ENCODE measurements at places on chromosomes 7 and 10.

DNA sequence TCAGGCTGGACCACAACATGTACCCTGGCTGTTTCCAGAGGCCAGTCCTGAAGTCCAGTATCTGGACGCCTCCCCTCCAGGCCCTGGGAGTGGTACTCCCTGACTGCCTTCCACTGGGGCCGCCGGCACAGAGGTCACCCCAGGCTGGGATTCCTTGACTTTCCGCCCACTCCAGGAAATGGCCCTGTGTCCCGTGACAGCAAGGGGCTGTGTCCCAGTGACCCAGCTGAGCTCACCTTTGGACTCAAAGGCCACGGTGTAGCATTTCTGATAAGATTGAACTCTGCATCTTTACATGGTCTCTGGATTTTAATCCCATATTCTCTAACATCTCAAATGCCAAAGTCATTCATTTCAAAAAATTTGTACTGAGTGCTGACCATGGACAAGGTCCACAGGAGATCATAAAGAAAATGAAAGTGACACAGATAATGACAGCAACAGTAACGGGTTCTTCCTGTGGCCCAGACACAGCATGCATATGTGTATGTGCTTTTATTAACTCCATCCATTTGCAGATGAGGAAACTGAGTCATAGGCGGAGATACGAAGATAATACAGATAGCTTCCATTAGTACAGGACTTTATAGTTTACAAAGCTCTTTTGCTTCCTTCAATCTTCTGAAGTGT is 5.4 kb downstream of the ADAMTS14 start:
- no peak for DNase-seq

DNA sequence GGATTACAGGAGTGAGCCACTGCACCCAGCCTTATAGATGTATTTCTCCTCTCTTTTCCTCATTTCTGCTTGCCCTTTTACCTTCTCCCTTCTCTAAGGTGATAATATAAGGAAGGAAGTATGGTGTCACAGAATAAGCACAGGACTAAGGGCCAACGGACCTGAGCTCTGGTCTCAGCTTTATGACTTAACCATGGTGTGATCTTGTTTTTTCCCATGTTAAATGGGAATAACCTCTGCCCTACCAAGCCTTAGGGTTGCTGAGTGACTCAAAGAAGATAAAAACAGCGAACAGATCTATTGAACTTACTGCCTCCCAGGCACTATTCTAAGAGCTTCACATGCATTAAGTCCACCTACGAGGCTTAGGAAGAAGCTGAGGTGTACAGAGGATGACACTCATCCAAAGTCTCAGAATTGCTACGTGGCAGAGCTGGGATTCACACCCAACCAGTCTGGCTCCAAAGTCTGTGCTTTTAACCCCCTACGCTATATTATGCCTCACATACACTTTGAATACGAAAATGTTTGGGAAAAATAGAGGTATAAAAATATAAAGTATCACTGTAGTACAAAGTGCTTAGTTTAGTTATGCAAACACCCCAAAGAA is 5.6 kb downstream of the UROS start:
- DNase-seq: no peak

- DNase-seq: no peak
These were observed at the start of gene MUC12 for GRCh38 chr7:100969066-100969615. MUC12 (plus strand) TSS chr7:100969565; CDS start chr7:100969623, 58 bp downstream.

DNA sequence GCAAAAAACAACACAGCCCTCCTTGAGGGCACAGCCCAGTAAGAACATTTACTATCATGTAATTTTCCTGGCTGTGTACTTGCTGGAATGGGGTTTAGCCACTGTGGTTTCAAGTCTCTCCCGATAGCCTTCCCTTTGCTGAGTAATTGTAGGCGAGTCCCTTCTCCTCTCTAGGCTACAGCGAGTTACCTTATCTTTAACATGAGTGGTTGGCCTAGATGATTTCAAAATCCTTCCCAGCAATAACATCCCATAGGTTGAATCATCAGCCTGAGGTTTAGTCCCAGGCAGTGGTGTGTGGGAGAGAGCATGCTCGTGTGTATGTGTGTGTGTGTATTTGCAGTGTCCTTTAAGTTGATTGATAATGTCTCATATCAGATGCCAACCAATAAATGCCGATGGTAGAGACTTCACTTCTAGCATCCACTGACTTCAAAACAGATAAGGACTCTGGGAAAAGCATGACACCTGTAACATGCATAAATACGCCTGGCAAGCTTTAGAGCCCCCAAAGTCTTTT is 142.9 kb upstream of the ZMIZ1 start:
- DNase-seq: peak; percentile 95

DNA sequence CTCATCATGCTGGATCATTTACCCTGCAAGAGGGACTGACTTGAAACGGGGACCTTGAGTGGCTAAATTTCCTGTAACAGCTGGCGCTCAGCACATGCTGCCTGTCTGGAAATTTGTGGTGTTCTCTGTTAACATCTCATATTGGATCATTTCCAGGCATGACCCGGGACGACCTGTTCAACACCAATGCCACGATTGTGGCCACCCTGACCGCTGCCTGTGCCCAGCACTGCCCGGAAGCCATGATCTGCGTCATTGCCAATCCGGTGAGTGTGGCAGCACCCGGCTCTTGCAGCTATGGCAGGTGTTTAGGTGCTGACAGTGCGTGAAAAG is 9.9 kb downstream of the MDH2 start:
- no peak for DNase-seq

- DNase-seq: no peak
These were observed 3.0 kb upstream of the PRSS1 start for GRCh38 chr7:142746264-142746663.

GRCh38 chr10:69048103-69048502 is 39.8 kb upstream of the SRGN start:
- DNase-seq: peak; percentile 64

DNA sequence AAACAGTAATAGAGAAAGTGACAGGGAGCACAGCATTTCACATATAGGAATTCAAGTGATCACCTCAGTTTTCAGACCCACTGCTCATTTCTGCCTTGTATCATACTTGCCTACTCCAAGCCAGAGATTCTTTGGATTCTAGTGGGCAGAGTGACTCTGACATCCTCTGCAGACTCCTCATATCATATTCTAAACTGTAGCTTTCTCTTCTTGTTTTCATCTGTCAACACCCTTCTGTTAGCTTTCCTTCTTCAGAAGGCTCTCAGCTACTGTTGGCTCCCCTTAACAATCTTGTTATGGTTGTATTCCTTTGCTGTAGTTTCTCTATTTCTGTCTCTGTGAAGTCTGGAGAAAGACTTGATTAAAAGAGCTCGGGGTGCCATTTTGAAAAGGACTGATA is 120.5 kb downstream of the CTNNA3 start:
- DNase-seq: no peak

DNA sequence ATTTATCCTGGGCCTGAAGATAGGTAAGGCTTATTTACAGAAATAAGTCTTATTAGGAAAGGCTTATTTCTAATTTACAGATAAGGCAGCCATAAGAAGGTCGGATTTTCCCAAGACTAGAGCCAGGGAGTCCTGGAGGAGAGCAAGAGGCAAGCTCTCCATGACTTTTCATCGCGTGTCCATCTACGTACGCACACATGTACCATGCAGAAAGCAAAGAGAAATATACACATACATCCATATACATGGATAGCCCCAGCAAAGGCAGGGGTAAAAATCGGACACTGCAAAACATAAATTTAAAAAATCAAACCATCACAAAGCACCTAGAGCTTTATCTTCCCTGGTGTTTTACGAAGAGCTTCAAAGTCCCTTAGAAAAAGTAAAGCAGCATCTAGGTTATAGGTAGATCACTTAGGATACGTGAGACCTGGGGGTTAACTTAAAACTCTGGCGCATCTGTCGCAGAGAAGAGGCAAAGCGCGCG is 25.8 kb upstream of the ZRANB1 start:
- peak; percentile 31 for DNase-seq

DNA sequence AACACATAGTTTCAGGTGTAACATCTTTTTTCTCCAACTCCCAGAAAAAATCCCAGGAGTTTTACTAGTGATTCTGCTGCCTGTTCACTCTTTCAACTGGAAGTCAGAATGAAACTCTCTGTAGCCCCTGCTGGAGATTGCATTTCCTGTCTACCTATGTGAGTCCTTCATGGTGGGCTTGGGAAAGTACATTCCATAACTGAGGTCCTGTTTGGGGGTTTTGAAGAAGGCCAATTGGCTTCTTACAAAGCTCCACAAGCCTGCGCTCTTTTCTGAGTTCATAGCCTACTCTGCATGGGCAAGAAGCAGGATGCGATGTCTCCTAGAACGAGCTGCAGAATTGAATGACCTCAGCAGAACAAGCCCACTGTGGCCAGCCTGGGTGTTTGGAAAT is 86.7 kb downstream of the LYZL2 start:
- DNase-seq: no peak

DNA sequence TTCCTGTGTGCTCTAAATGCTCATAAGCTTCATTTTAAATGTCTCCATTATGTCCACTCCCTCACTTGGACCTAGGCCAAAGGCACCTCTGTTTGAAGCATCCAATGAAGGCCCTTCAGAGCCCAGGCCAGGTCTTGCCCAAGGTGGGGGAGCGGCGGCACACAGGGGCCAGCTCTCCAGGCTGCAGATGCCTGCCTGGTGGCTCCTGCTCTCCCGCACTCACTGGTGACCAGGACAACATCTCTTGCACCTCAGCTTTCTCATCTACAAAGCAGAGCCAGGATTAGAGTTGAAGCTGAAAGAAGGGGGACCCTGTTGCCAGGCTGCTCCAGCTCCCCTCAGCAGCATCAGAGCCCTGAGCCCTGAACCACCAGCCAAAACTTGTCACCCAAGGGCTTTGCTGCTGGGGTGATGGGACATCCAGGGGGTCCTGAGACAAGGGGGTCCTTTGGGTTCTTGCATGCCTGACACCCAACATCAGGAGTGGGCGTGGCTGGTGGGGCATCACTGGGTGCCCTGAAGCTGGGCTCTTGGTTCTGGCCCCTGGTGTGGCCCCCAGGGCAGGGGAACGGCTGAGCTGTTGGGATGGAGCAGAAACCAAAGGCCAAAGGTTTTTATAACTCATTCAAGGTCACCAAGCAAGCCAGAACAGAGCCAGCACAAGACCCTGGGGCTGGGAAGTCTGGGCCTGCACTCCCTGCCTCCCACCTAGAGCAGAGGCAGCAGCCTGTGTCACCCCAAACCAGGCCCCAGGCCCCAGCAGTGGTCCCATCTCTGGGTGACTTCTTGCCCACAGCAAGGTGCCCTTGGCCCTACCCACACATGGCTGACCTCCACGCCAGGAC is 1.2 kb downstream of the NACAD start:
- DNase-seq: no peak

GRCh38 chr10:121698336-121698735 is 100.1 kb upstream of the FGFR2 start:
- DNase-seq: no peak

GRCh38 chr7:158804335-158804734 is 25.0 kb downstream of the ESYT2 start:
- DNase-seq: no peak

DNA sequence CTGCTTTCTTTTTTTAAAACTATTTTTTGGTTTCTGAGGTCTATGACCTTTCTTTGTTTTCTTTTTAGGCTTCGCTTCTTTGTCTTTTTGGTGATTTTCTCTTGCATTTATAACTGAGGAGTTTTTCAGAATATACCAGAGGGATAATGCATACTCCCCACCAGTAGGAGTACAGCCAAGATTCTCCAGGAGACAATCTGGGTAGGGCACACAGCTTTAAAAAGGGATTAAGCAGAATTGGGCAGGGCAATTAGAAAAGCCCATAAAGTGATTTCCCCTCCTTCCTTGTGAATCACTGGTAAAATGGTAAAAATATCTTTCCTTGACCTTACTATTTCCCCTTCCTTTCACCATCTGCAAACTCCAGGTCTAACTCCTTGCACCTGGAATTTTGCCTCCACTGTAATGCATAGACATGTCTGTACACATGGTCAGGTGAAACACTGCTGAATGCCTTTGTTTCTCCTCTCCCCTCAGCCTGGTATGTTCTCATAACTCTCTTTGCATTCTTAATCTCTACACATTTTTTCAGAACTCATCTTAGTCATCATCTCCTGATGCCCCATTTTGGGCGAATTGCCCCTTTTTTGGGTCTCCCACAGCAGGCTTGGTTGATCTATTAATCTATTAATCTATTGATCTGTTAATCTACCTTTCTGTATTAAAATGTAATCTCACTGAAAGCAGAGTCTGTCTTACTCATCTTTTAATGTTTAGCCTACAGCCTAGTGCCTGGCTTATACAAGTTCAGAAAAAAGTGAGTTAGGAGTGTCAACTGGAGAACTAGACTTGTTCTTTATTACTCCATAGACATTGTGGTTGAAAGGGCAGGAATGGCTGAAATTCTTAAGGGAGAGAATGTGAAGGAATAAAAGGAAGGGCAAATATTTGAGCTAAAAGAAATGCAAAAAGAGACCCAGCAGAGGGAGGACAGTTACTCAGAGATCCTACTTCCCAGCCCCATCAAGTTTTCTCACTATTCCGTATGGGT is 64.6 kb downstream of the MDFIC start:
- peak; percentile 67 for DNase-seq

- DNase-seq: peak; percentile 69
These were observed 483.0 kb downstream of the MAGI2 start for GRCh38 chr7:78970440-78970916.

DNA sequence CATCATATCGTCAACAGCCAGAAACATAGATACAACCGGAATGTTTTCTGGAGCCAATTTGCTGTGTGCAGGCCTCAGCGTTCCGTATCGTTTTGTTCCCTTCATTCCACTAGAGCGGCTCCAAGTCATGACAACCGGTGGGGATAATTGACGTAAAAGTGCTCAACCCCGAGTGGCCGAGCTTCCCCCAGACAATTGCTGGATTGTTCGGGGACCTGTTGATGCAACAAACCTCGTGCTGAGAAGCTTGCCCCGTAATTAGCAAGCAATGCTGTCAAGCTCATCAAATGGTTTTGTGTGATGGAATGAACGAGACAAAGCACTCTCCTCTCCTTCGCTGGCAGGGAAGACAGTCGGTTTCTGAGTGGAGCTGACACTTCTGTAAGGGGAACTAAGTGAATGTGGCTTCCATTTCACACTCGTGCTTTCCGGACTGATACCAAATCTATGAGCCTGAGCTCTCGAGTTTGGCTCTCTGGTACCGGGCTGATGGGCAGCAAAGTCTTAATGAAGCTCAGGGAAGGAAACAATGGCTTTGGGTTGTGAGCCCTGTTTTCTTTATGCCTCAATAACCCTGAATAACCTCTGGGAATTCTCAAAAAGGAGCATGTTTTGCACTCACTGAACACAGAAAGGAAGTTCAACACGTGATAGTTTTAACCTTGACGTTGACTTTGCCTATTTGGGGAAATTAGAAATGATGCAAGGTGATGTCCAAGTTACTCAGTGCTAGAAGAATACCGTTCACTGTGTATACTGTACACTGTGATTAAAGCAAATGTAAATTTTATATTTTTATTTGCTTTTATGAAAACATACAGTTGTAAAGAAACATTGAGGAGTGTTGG is 220.5 kb downstream of the BAMBI start:
- DNase-seq: no peak

- peak; percentile 10 for DNase-seq
These were observed 129.8 kb upstream of the PPP1R3A start for GRCh38 chr7:114048386-114049235.

- DNase-seq: no peak
These were observed 10.1 kb downstream of the NPC1L1 start for GRCh38 chr7:44530990-44531389.

DNA sequence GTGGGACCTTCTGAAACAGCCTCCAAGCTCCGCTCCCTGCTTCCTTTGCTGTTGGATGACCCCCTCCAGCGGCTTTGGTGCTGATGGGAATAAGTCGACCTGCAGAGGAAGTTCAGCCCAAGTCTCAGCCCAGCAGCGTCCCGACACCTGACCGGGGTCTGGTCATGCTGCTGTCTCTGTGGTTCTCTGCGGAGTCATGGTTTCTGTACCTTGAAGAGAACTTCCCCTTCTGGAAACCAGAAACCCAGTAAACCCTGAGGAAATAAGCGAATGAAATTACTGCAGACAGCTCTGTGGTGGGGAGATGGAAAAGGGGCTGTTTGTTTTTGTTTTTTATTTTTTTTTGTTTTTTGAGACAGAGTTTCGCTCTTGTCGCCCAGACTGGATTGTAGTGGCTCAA is 18.3 kb upstream of the ZNF12 start:
- DNase-seq: no peak
